ENCODE measurements at places on chromosomes 4 and X.

DNA sequence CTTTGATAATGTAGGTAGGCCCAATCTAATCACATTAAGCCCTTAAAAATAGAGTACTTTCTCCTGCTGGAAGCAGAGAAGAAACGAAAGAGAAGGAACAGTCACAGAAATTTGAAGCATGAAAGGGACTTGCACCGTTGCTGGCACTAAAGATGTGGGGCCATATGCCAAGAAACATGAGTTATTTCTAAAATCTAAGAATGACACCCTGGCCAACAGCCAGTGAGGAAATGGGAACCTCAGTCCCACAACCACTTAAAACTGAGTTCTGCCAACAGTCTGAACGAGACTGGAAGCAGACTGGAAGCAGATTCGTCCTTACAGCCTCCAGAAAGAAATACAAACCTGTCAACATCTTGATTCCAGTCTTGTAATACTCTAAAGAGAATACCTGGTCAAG lies 70.1 kb downstream of the CENPC start:
- DNase-seq = no peak

- no peak for DNase-seq
Measured at GRCh38 chr4:69708211-69708610, 52.2 kb downstream of the SULT1B1 start.

- DNase-seq = no peak
Measured at GRCh38 chrX:107630031-107630689, 1.9 kb downstream of the PRPS1 start.

GRCh38 chr4:129098531-129099001 lies 2.6 kb downstream of the C4orf33 start:
- no peak for DNase-seq

DNA sequence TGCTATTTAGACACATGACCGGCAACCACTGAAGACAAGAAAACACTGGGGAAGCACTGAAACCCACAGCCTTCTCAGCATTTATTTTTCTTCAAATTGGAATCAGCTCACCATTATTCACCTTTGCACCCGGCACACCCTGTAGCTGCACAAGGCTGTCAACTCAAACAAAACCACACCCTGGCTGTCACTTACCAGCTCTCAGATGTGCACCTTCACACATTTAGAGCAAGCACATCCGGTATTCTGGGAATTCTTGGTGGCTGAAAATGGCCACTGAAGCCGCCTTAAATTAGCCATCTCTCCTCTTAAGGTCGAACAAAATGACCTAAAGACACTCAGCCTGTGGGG lies 5.9 kb downstream of the ZFYVE28 start:
- no peak for DNase-seq

DNA sequence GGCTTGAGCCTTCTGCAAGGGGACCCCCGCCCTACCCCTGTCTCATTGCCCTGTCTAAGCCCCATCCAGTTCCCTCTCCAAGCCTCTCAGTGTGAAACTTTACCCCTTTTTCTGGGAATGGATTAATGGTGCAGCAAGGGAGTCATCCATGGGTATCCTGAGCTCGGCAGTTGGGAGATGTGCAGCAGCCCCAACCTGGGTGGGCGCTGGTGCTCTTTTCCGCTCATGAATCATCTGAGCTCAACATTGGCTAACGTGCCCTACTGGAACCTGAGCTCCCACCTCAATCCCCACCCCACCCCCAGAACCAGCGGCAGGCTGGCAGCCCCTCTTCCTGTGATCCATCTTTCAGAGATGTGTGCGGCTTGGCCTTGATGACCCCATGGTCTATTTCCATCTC lies 130.3 kb upstream of the MSX1 start:
- DNase-seq = no peak

Data from NCI-H774 (cell line).